CMK (cell line): ENCODE measurements at places on chromosomes 13 and 19.
A peak's percentile ranks its signal among the peaks of the same experiment; 100 is the strongest.

GRCh38 chr13:42594481-42595252 is 20.7 kb downstream of the TNFSF11 start:
- no peak for DNase-seq

DNA sequence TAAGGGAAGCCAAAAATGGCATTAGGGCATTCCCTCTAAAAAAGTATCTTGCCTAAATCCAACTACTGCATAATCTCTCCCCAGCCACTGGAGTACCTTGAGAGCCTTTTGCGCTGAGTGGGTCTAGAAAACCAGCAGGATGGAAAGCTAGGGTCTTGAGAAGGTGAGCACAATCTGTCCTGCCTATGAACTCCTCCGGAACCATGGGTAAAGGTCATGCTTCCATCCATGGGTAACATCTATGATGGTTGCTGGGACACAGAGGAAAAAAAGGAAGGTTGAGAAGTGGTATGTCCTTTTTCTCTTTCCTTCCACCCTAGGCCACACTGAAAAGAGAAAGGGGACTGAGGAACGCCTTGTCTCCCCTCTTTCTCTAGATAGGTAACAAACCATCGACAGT is 52.4 kb downstream of the ZNF676 start:
- DNase-seq = peak; percentile 8

- DNase-seq = no peak
Observed at GRCh38 chr13:68749796-68750195, 1357.8 kb upstream of the ATXN8OS start.

DNA sequence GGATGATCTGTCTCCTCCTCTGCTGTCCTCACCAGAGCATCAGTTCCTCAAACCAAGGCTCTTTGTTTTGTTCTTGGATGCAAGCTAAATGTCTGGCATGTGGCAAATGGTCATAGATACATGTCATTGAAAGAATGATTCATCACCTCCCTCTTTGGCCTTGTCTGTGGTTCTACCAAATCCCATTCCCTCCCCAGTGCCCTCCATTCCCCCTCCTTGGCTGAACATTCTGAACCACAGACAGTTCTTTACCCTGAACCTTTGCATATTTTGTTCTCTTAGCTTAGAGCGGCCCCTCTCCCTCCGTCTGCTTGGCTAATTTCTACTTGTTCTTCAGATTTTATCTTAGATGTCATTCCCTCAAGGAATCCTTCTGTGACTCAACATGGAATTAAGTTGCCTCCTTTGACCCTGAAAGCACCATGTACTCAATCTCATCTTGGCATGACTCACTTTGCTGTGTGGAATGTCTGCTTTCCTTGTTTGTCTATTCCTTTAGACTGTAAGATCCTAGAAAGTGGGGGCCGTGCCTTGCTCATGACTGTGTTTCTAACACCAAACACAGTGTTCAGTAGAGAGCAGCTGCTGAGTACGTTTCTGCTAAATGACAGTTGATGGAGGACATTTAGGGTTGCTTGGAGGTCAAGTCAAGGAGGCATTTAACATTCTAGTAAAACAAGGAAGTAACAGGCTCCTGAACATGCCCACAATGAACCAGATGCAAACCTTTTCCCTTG is 8.1 kb downstream of the ALOX5AP start:
- DNase-seq = no peak

GRCh38 chr13:87622971-87623370 is 48.2 kb upstream of the SLITRK5 start:
- DNase-seq = no peak

- DNase-seq = no peak
Observed at GRCh38 chr19:16703677-16704076, 16.0 kb upstream of the NWD1 start.

DNA sequence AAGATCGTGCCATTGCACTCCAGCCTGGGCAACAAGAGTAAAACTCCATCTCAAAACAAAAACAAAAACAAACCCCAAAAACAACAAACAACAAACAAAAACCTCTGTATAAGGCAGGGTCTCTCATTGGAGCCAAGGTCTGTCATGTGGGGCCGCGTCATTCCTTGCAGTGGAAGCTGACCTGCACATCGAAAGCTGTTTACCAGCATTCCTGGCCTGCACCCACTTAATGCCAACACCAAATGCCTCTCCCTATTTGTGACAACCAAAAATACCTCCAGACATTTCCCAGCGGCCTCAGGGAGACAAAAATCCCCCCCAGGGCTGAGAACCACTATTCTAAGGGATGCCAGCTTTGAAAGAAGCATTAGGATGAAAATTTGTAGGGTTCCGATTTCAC is 1.2 kb downstream of the CPAMD8 start:
- no peak for DNase-seq

DNA sequence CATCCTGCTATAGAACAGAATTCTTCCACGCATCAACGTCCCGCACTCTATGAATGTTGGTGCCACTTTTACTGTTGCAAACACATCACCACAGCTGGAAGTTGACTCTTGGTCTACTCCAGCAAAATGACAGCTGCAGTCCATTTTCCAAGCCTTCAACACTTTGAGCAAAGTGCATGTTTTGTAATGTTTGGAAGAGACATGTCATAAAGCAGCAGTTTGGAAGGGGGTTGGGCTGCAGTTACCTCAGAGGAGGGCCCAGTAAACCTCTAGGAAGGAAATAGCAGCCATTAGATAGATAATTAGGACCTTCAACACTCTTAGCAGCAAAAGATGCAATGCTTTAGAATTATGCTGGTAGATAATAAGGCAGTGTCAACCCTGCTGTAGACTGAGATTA is 323.6 kb downstream of the TDRD3 start:
- DNase-seq = no peak

GRCh38 chr13:28492569-28493367 is 2.2 kb downstream of the FLT1 start:
- DNase-seq = no peak

GRCh38 chr13:50080203-50080910 is 65.1 kb downstream of the KCNRG start:
- DNase-seq = no peak

DNA sequence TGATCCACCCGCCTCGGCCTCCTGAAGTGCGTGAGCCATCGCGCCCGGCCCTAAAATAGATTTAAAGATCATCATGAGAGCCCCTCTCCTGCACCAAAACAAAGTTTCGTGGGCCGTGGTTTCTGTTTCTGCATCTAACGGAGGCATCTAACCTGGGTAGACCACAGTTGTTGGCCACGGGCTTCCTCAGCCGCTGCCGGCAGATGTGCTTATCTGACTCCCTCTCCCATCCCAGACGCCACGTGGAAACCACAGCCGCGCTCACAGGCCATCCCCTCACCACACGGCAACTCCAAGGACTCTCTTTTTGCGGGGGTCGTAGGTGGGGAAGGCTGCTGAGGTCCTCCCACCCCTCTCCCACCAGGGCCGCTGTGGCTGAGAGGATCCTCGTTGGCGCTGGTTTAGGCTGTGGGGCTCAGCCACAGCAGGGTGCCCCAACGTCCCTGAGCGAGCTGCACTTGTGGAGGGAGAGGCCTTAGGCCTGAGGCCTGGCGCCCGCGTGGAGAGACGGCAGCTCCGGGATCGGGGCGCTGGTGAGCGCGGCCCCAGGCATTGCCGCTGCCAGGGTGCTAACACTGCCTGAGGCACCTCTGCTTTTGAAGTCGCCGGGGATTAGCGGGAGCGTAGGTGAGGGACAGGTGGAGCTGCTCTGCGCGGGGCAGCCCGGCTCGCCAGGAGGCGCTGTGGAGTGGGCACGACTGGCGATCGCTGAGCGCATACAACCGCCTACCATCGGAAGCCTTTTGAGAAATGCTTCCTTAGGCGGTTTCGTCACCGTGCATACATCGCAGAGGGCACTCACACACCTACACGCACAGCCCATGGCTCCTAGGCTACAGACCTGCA is 8.9 kb downstream of the ZSCAN1 start:
- DNase-seq = no peak

DNA sequence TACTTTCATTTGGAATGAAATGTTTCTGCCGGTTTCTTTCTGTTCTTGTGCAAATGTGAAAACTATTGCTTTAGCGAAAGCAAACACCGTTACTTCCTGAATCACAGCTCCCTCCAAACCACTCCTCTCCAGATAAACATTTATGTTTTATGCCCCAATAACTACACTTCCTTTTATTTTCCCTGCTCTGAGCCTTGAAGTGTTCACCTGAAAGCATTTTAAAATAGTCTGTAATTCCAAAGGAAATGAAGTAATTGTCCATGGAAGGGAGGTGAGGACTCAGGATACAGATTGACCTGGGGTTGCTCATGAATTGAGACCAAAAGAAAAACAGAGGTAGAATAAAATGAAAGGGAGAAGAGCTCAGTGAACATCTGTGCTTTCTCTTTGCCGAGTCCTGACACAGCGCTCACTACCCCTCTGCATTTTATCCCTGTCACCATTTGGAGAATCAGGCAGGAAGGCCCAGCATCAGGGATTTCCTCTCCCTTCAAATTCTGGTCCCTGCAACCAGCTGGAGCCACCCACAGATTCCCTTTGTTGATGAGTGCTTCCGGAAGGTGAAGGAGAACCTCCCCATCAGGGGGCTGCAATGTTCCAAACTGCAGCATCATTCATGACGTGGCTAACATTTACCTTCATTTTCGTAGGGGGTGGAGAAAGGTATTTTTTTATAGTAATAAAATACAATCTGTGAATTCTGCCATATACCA is 171.9 kb downstream of the ITGBL1 start:
- DNase-seq = no peak

DNA sequence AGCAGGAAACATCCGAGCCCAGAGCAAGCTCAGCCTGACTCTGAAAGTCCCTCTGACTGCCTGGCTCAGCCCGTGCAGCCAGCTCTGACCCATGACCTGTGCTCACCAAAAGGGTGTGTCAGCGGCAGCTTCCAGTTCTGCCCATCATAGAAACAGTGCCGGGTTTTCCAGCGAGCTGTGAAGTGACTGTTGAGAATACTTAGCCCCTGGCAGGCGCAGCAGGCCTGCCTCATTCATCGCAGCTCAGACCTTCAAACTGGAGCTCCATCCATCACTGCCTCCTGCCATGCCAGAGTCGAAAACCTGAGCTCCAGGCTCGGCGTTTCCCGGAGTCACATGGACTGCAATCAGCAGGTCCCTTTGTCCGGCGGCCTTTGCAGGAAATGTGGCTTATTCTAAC is 16.3 kb upstream of the GSX1 start:
- no peak for DNase-seq

GRCh38 chr13:105345131-105345530 is 1190.3 kb downstream of the EFNB2 start:
- no peak for DNase-seq

GRCh38 chr19:8973501-8974091 is 36.6 kb downstream of the MUC16 start:
- no peak for DNase-seq

- DNase-seq = no peak
Observed at GRCh38 chr13:75321084-75321483, 160.9 kb downstream of the TBC1D4 start.

GRCh38 chr19:38892841-38893240 is 6.6 kb downstream of the SIRT2 start:
- DNase-seq = no peak

DNA sequence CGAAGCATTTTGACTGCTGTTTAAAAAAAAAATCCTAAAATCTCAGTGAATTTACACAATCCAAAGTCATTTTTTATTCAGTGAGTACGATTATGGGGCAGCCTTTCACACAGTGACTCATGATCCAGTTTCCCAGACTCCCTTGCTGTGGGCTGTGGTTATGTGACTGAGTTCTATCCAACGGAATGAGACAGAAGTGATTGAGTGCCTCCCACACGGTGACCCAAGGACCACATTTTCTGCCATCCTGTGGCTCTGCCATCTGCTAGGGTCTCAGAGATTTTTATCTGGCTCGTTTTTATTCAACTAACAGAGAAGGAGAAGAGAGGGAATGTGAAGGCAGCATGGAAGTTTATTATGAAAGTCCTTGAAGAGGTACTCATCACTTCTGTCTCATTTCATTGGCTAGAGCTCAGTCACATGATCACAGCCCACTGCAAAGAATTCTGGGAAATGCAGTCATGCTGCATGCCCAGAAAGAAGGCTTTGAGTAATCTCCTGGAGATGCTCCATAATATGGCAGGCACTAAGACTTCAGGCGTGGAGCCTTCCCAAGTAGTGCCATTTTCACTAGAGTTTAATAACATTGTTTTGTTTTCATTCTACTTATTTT is 999.4 kb downstream of the UQCRFS1 start:
- DNase-seq = peak; percentile 4

DNA sequence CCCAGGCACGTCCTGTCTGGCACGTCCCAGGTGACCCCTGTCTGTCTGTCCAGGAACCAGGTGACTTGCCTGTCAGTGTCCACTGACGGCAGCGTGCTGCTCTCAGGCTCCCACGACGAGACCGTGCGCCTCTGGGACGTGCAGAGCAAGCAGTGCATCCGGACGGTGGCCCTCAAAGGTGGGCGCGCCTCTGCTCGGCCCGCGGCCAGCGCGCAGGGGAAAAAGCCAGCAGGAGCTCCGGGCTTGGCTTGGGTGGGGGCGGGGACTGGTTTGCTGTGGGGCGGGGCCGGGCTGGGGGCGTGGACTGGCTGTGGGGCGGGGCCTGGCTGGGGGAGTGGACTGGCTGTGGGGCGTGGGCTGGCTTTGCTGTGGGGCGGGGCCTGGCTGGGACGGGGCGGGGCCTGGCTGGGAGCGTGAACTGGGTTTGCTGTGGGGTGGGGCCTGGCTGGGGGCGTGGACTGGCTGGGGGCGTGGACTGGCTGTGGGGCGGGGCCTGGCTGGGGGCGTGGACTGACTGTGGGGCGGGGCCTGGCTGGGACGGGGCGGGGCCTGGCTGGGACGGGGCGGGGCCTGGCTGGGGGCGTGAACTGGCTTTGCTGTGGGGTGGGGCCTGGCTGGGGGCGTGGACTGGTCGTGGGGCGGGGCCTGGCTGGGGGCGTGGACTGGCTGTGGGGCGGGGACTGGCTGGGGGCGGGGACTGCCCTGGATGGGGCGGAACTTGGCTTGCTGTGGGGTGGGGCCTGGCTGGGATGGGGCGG is 7.2 kb downstream of the WDR18 start:
- peak; percentile 39 for DNase-seq

GRCh38 chr13:20588529-20589110 is 21.7 kb downstream of the IFT88 start:
- DNase-seq = no peak

DNA sequence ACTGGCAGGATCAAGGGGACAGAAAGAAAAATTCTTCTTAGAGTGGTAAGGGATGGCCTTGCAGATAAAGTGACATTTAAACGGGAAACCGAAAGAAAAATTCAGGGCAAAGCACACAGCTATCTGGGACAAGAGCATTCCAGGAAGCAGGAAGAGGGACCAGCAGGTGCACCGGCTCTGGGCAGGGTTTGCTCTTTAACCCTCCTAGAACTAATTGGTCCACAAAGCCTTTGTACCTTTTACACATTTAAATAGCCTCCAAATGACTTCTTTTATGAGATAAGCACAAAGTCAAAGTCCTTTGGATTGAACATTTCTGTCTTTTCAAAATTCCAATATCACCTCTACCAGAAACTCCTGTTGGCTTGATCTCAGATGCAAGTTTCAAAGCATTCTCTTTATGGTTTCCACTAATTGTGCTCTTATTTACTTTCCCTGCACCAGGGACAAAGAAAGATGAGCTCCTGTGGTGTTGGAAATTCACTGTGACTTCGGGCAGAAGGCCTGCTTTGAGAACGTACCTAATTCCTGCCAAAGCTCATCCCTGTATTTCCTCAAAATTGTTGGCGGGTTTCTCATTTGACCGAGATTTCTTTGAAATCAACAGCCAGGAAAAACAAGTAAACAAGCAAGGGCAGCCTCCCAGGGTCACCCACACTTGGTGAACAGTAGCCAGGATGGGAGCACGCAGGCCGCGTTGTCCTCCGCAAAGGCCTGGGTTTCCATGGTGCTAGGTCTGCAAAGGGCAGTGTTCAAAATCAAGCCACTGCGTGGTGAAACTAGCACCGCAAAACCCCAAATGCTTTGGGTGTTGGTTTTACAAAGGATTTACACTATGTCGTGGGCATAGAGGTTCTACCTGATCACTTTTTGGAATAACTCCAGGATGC is 98.6 kb downstream of the IRS2 start:
- no peak for DNase-seq
